ENCODE measurements at places on chromosomes 12 and 14.

- no peak for DNase-seq
Observed at GRCh38 chr14:105471297-105471821, 3.3 kb upstream of the CRIP2 start.

DNA sequence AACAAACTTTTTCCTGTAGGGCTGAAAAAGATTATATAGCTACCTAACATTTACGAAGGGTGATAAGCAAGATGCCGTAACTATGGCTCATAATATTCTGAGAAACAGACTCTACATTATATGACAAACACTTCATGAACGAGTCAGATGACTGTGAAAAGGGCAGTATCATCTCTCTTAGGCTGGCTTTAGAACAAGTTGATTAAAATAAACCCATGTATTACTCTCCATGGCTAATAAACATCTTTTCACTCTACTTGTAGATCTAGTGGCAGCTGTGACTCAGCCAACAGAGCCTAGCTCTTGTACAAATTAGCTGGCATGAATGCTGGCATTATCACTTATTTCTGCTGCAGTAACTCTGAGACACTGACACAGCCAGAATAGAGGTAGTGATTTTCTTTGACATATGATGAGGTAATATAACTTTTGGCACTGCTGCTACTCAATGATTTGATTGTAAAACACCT, 47.1 kb downstream of the SLC2A13 start:
- DNase-seq: peak; percentile 25

DNA sequence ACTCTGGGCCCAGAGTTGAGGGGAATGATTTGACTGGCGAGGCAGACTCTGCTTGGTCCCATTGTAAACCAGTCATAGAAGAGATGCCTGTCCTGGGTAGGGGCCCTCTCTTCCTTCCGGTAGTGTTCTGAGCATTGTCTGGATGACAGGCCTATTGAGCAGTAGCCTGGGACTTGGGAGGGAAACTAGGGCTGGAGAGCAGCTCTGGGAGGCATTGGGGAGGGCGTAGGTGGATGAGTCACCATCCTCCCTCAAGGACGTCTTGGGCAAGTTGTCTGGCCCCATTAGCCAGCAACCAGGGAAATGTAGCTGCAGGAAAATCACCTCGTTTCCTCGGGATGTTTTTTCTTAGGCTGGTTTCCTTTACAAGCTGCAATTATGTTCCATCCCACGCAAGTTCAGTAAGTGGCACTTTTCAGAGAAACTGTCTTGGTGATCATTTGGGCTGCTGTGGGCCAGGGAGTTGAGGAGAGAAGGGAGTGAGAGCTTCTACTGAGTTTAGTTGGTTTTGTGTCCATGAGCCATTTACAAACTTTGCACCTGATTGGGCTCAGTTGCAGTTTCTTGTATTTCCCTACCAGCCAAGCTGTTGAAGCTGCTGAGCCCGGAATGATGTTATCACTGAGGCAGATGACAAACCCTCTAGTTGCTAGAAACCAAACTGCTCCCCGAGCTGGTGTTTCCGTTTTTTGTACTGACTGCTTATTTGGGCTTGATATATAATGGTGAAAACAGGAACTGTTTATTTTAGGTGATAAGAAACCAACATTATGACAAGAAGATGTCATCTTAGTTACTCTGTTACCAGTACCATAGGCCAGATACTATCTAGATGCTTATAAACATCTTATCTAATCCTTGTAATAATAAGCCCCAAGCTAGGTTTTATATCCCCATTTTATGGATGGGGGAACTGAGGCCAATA, 147.6 kb downstream of the CHST11 start:
- DNase-seq: no peak

- DNase-seq: no peak
Observed at GRCh38 chr12:132488127-132489077, 1.5 kb upstream of the FBRSL1 start.

DNA sequence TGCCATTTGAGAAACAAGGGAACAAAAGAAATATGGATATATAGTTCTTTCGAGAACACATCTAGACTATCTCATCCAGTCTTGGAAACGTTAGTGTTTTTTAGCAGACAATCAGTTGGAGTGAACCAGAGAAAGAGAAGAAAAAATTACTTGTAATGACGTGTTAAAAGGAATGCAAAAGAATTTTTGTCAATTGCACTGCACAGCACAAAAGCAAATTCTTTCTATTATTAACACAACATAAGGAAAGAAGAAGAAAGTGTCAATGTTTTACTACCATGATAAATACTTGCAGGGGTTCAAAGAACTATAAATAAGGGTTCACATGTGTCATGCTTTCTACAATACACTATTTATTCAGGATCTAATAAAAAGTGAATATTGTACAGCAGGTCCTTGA, 27.5 kb upstream of the GSG1 start:
- DNase-seq: no peak
